ENCODE measurements at places on chromosomes 6 and 20.
A peak's percentile ranks its signal among the peaks of the same experiment; 100 is the strongest.

DNA sequence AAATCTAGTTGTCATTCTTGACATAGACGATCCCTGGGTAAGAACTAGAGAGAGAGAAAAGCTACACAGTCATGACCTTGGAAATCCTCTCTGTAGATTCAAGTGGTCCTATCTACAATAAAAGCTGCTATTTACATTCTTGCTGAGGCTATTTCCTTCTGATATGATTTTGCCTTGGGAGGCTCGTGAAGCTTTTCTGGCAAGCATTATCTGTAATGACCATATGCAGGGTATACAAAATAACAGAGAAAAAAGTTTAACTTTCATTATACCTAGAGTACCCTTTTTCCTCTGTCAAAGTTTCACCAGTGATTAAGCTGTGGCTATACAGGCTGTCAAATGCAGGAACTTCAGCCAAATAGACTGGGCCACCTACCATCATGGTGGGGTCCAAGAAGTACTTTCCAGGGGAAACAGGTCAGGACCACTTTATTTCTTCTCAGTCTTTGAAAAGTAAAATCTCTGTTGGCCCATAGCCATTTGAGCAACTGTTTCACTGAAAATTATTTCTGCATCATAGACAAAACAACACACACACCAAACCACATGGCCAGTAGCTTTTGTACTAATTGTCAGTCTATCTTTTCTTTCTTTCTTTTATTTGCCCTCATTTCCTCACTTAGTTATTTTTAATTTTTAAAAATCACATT lies 677.0 kb upstream of the ID4 start:
- no peak for DNase-seq

DNA sequence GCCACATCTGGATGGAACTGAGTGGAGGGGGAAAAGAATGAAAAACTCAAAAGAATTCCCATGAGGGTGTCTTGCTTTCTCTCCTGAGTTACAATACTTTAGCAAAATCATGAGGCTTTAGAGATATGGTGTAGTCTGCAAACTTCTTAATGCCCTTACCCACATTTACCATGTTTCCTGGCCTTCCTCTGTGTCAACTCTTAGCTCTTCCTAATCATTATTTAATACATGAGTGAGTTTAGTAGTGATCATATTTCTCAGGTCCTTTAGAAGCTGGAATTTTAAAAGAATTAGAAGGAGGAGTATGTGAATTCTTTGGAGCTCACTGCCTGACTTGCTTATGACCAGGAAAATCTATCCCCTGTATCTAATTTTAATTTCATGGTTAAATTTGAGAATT lies 39.0 kb downstream of the STX11 start:
- no peak for DNase-seq

- DNase-seq, result no peak
Measured at GRCh38 chr6:81451787-81452186, 300.7 kb downstream of the TENT5A start.

GRCh38 chr6:40569162-40569910 lies 17.8 kb downstream of the LRFN2 start:
- no peak for DNase-seq

DNA sequence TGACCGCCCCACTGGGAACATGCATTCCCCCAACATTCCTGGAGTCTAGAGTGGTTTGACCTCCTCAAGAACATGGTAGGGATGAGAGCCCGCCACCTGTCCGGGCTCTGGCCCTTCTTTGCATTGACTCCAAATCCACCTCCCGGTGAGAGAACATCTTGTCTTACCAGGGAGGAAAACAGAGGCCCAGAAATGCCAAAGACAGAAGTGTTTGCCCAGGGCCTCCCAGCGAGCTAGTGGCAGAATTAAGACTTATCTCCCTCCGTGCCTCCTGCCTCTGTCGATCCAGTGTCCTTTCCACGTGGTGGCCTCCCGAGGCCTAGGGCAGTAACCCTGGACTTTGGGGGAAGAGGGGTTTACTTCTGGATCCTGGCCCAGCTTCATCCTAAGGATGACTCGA lies 134.8 kb downstream of the JPH2 start:
- DNase-seq, result no peak

DNA sequence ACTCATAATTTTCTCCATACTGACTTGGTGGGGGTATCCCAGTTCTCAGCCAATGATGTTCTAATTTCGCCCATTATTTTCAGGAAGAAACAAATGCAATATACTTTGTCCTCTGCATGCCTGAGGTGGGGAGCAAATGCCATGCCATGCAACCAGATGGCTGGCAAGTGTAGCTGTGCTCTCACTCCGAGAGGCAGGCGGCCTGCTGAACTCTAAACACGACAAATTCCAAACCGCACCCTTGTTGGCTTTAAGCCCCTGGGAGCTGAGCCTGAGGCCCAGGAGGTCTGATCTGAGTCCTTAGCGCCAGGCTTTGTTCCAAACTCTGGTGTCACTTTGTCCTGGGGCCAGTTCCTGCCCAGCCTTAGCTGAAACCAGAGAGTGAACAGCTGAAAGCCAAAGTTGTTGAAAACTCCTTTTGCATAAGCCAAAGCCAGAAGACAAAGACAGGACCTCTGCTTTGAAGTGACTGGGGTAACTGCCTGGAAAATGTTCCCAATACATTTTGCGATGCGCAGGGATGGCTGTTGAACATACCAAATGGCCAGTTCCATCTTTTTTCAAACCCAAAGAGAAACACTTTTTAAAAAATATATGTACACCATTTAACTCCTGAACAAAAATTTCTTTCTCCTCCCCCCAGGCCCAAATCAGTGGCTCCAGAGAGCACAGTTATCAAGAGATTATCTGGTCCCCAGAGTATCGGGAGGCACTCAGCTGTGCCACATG lies 46.2 kb downstream of the TTI1 start:
- DNase-seq, result peak; percentile 78

DNA sequence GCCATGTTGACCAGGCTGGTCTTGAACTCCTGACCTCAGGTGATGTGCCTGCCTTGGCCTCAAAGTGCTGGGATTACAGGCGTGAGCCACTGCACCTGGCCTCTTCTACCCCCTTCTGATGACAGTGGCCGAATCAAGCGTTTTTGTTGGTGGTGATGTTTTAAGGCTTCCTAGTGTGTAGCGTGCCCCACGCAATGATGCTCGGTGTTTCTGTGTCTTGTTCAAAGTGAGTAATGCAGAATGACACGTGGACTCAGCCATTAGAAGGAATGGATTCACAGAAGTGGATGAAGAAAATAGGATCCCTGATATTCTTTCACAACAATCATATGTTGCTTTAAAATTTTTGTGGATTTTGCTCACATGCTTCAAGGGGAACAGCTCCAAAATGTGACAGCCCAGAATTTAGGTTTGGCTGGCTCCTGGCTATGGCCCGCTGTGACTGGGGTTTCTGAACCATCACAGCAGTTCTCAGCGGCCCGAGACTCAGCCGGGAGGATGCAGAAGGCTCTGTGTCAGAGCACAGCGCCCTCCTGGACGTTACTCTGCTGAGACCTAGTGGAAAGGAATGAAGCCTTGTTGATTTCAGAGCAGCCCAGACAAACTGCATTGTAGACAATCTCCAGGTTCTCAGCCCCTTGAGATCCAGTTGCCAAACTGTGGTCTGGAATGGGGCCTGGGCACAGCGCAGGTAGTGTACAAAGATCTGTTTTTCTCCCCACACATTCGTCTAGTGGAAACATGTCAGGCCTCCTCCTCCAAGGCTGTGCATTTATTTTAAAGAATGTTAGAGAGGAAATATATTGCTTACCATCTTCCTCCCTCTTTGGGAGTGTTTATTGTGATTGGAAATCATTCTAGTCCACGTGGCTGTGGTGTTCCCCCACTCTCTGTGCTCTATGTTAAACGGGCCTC lies 57.6 kb upstream of the TIAM2 start:
- no peak for DNase-seq

- no peak for DNase-seq
Measured at GRCh38 chr20:50797142-50797541, 2.3 kb downstream of the BCAS4 start.

GRCh38 chr20:4740774-4741431 lies 19.2 kb downstream of the PRND start:
- peak; percentile 68 for DNase-seq

GRCh38 chr20:64072498-64073063 lies 6.7 kb downstream of the RGS19 start:
- DNase-seq, result no peak

GRCh38 chr6:105388392-105388791 lies 14.5 kb downstream of the PREP start:
- DNase-seq, result no peak

- no peak for DNase-seq
Measured at GRCh38 chr6:57013521-57013926, 33.0 kb upstream of the KIAA1586 start.

DNA sequence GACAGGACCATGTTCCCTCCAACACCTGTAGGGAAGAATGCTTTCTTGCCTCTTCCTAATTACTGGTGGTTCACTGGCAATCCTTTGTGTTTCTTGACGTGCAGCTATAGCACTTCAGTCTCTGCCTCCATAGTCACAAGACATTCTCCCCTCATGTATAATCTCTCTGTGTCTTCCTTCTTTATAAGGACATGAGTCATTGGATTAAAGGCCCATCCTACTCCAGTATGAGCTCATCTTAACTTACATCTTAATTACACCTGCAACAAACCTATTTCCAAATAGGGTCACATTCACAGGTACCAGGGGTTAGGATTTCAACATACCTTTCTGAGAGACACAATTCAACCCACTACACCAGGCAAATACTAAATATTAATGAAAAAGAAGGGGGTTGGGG lies 213.6 kb downstream of the RNGTT start:
- no peak for DNase-seq

DNA sequence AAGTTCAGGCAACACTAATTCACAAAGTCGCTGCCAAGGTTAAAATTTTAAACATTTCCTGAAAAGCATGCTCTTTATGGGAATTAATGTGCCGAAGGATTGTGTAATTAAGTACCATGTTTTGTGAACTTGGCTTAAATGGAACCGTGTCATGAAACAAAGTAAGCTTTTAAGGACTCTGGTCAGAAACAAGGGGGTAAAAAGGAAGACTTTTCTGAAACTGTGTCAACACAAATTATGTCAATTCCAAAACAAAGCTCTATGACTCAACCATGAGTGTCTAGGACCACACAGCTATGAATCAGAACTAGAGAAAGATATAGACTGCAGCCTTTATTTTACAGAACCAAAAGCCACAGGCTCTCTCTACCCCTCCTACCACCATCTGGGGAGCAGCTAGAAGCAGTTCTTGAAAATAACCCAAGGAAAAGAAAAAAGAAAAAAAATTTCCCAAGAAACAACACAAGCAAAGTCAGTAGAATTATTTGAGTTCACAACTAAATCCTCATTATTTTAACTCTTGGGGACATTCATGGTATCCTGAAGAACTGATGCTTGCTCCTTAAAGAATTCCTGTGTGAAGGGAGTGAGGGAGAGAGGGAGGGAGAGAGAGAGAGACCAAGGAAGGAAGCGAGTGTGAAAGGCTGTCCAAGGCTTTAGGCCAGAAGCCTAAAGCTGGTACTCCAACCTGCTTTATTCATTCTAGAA lies 81.9 kb downstream of the ZMYND8 start:
- no peak for DNase-seq

DNA sequence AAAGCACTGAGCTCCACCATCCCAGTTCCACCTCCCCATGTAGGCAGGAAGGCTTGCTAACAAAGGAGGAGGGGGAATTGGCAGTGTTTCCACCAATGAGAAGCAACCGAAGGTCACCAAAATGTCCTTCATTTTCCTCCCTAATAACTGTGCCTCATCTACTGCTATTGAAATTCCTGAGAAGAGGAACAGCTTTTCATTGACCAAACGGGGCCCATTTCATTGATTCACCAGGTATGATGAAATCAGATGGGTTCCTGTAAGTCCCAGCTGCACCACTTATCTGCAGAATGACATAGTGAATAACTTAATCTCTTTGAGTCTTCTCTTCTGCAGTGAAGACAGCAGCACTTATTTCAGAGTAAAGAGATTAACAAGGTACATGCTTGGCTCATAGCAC lies 17.3 kb downstream of the TREM1 start:
- DNase-seq, result no peak

DNA sequence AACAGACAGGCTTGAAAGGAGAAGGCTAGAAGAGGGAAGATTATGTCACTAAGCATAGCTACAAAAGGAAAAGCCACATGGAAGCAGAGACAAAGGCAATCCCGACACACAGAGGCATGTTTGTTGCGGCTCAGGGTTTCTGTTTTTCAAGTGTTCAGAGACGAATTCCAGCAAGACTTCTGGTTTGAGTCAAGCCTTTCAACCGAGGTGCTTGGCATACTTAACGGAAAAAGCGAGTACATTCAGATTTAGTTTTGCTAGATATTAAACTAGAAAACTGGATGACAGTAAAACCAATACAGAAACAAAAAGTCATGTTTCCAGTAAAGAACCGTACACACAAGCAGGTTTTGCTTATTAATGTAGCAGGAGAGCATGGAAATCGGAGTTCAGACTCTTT lies 27.2 kb downstream of the MCUR1 start:
- no peak for DNase-seq

DNA sequence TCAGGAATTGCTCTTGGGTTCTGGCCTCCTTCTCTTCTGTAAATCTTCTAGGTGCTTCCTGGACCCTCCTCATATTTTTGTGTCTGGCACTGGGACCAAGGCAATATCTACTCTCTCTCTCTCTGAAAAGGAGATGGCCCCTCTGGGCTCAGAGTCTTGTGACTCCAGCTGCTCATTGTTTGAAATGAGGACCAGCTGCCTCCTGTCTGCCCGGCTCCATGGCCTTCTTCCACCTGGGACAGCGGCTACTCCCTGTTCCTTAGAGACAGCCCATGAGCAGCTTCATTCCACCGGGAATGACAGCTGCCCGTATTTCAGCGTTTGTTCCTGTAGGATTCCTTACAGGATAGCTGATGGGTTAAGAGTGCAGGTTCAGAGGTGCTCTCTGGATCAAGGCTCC lies 2.9 kb downstream of the TGM3 start:
- DNase-seq, result no peak

GRCh38 chr6:47464052-47464451 lies 13.5 kb upstream of the CD2AP start:
- no peak for DNase-seq

GRCh38 chr6:25918083-25918683 lies 12.3 kb downstream of the SLC17A2 start:
- no peak for DNase-seq

DNA sequence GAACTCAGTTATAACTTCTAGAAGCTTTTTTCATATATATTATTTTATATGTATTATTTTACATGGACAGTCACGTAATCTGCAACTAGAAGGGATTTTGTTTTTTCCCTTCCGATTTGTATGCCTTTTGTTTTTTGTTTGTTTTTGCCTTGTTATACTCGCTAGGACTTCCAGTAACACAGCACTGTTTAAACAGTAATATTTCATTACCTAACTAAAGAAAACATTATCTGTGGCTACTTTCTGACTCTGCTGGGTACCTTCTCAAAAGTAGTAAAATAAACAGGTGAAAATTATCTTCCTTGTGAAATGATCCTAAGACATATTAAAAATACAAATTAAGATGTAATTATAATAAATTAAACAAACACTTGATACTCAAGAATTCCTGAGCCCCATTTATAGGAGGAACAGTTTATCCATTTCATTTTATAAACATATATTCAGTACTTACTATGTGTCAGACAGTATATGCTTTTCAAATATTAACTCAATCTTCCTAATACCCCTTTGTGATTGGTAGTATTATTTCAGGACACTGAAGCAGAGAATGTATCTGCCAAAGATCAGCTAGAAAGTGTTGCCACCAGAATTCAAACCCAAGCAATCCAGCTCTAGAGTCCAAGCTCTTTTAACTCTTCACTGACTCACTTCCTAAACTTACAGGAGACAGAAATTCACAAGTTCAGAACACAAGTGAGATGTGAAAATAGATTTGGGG lies 65.3 kb downstream of the MAP3K5 start:
- no peak for DNase-seq

- no peak for DNase-seq
Measured at GRCh38 chr6:4192173-4192572, 56.8 kb upstream of the ECI2 start.

Data from aorta (tissue), 5 donors.